ENCODE measurements at places on chromosomes 2 and 18.
A peak's percentile ranks its signal among the peaks of the same experiment; 100 is the strongest.

- no peak for DNase-seq
Measured at GRCh38 chr2:241618296-241618805, 18.6 kb downstream of the THAP4 start.

GRCh38 chr18:23542461-23542860 is 39.1 kb downstream of the RMC1 start:
- DNase-seq, result no peak

DNA sequence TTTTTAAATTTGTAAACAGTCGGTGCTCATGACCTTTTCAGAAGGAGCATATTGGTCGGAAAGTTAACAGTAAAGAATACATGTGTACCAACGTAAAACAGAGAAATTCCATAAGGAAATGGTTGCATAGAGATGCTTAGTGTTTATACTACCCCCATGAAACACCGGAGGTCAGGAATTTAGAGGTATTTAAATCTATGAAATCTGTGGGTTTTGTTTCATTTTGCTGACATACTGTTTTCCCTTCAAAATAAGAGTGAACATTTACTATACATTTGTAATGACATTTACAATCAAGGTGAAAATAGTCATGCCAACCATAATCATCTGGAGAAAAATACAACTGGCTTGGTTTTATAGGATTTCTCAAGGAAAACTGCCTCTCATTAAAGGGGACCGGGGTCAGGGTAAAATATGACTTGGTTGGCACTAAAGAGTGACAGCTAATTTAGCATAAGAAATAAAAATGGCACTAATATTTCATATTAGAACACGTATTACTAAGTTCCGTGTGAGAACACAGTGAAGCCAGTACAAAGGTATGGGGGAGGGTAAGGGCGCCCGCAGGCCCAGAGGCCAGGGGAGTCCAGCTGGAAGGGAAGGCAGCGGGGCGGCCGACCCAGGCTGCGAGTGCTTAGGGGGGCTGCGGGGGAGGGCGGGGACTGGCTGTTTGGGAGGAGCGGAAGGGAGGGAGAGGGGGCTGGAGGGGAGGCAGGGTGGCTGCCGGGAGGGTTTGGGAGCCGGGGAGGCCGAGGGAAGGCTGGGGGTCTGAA is 1.1 kb upstream of the RNU4ATAC start:
- peak; percentile 84 for DNase-seq

DNA sequence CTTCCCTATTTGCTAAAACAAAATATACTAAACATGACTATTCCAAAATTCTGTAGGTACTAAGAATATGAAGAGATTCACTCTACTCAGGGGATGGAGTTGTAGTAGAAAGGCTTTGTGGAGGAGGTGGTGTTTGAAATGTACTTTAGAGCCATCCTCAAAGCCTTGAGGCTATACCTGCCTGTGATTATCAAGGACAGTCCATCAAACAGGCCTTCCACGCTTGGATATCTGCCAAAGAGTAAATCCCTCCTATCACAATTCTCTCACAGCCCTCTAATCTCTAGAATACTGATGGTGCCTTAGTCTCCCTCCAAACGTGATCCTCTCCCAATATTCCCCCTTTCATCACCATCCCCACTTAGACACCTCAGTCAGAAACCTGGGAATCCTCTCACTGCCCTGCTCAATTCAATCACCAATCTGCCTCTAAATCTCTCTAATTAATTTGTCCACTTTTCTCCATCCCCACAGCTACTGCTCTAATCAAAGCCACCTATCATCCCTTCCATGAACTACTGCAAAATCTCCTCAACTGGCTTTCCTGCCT is 13.1 kb downstream of the SOS1 start:
- DNase-seq, result no peak

GRCh38 chr18:57807336-57808117 is 4.4 kb upstream of the ATP8B1 start:
- DNase-seq, result no peak

DNA sequence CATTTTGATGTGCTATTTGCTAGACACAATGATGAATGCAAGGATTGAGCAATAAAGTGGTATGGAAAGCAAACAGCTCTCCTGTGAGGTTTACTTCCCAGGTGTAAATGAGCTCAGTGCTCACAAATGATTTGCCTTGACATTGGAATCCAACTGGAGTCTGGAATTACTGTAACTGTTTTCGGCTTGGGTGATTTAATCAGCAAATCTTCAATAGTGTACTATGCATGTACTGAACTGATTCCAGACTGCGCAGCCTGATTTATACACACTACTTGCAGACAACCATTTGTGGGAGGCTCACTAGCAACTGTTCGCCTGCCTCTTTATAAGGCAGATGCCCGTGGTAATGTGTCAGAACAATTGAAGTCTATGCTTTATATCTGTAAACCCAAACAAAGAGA is 27.9 kb upstream of the SOX11 start:
- DNase-seq, result no peak

DNA sequence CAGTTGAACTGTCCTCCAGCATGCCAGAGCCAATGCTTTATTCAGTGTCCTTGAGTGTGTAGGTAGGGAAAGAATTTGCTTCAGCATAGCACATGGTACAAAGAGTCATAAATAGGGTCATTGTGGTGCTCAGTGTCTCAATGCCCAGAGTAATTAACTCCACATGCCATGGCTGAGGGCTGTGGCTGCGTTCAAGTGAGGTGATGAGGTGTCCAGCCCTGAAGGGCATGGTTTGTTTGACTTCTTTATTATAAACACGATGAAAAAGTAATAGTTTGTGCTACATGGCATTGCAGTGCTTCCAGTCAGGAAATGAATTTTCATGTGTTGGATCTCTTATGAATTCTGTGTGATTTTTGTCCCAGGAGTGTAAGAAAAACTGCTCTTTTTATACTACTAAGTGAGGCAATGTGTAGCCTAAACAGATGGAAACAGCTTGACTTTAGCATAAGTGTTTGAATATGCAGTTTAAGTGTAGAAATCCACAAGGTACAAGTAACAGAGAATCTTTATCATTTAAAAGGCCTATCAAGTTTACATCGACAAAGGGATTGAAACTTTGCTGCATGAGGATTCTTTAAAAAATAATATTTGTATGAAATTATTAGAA is 507.9 kb upstream of the CDH2 start:
- no peak for DNase-seq

DNA sequence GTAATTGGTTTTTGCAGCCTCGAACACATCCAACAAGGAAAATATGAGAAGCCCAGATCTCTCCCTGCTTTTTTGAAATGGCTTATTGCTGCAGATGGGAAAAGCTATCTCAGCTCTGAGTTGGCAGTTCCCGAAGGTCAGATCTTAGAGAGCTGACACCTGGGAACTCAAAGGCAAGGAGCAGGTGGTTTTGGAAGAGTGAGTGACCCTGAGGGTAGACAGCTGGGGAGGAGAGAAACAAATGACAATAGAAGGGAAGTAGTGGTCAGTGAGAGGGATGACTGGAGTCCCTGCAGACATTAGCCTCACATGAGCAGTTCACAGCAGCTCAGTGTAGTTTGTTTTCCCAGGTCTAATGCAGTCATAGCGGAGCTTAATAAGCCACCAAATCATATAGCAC is 317.9 kb downstream of the STK39 start:
- DNase-seq, result no peak

DNA sequence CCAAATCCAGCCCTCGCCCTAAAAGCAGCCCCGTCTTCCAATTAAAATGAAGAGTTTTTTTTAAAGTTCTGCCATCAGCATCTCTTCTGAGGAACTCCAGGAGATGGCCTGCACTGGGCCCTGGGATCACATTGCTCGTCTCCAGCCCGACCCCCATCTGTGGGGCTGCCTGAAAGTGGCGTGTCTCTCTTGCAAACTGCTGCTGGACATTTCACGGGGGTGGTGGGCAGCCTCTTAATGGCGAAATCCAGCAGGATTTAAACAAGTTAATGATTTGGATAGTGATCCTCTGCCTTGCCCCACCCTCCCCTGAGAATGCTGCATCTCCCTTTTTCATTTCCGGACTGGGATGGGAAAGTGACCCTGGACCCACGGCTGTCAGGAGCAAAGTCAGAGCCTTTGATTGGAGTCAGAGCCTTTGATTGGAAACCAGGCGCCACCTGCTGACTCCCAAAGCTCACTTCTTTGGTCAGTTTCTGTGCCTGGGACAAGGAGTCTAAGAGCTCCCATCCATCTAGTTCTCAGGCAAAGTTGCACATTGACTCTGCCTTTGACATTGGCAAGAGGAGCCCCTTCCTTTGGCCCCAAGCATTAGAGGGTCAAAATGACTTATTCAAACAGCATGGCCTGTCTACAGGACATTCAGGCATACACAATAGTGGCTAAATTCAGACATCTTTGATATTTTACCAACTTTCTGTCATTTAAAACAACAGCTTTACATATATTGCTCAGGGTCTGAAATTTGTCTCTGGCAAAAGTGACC is 155.2 kb downstream of the SH3BP4 start:
- no peak for DNase-seq

DNA sequence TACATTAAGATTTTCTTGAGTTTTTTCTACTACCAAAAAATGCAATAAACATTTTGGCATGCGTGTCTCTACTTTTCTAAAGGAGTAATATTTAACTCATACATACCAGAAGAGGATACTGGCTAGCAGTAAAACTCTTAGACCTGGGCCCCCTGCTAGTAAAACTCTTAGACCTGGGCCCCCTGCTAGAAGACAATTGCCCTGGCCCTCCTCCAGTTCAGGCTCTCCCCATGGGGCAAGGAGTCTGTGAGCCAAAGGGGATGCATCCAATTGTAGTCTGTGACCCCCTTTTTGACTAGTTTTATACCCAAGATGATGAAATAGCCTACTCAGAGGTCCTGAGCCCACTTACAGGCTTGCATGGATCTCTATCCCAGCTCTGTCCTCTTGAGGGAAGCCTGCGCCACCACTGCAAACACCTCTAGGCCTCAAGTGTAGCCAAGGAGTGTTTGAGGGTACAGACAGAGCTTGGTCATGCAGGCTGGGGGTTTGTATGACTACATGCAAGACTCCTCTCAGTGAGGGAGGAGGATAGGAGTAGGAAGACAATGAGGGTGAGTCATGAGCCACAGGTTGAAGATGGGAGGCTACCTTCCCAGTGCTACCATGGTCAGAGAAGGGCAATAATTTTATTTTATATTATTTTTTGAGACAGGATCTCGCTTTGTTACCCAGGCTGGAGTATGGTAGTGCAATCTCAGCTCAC is 45.2 kb upstream of the PGAP1 start:
- DNase-seq, result no peak

DNA sequence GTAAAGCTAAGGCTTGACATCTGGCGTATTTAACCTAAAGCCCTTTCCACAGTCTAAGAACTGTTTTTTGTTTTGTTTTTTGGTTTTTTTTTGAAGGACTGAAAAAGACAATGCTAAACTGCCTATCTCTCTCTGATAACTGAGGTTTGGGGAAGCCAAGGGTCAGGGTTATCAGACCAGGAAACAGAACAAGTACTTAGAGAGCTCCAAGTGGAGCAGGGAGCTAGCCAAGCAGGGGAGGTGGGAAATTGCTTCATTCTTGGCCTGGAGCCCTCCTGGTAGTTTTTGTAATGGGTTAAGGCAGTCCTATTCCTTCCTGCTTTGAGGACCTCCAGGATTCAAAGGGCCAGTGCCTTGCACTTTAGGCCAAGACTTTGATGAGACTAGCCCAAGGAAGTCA is 154.3 kb upstream of the LTBP1 start:
- no peak for DNase-seq

GRCh38 chr2:20744366-20745335 is 77.7 kb downstream of the GDF7 start:
- DNase-seq, result no peak

DNA sequence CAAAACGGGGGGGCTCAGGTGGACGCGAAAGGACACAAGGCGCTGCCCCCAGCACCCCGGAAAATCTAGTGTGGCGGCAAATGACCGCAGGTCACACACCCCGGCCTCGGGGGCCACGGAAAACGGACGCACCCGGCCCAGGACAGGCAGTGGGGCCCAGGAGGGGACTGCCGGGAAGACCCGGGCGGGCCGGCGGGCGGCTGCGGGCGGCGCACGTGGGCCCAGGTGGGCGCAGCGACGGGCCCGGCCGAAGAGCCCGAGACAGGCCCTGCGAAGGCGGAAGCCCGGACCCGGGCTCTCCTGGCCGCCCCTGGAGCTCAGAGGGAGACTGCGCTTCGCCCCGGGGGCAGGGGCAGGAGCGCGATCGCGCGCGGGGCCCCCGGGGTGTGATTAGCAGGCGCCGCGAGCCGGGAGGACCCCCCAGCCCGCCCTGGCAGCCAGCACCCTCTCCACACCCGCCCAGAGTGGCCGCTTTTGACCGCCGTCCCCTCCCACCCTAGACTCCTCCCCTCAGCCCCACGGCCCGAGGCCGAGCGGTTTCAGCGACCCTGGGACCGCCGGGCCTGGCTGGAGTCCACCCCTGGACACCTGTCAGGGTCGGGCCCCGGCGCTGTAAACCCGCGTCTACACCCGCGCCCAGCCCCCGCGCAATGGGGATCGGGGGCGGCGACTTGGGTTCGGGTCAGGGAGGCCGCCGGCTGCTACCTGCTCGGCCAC is 773 bp downstream of the MBP start:
- peak; percentile 85 for DNase-seq

GRCh38 chr2:135862718-135863117 is 13.5 kb downstream of the MCM6 start:
- no peak for DNase-seq

GRCh38 chr2:156532989-156533388 is 96.8 kb downstream of the GPD2 start:
- no peak for DNase-seq

GRCh38 chr18:25289001-25289631 is 62.9 kb downstream of the ZNF521 start:
- no peak for DNase-seq

GRCh38 chr2:3447789-3448317 is 68.4 kb downstream of the TRAPPC12 start:
- no peak for DNase-seq

DNA sequence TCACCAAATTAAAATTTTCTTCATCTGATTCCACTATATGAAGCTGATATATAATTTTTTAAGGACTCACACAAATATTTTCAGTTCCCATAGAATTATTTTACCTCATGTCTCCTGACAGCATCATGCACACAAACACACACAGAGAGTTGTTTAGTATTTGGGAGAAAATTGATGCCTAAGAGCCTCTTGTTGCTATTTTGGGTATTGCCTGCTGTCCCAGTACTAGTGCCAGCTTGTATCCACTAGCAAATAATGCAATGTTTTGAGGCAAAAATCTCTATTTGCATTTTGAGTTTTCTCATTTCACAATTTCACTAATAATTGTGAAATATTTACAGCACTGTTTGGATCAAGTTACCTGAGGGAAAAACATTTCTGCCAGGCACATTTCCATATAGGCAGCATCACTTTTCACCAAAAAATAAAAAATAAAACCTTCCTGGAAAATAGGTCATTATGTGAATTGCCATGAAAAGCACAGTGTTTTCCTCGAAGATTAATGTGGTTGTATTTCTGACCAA is 328.2 kb downstream of the KCNJ3 start:
- DNase-seq, result no peak

DNA sequence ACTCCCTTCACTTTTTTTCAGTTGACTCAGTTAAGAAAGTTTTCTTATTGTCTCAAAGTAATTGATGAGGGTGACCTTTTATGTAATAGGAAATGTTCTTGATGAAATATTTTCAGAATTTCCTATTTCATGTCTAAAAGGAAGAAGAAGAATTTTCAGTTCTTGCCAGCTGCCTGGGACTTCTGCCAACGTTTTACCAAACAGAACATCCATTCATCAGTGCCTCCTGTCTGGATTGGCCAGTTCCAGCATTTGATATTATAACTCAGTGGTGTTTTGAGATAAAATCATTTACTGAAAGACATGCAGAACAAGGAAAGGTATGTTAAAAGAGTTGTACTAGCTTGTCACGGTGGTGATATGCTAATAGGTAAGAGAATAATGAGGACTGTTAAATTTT is 104.7 kb upstream of the MYO3B start:
- DNase-seq, result no peak

GRCh38 chr2:143572421-143572820 is 443.2 kb downstream of the ARHGAP15 start:
- no peak for DNase-seq

- no peak for DNase-seq
Measured at GRCh38 chr2:97005353-97005752, 19.0 kb upstream of the FAM178B start.

Measured in Right ventricle myocardium inferior (tissue), 1 donor.